ENCODE measurements at places on chromosomes 6 and 20.
A peak's percentile ranks its signal among the peaks of the same experiment; 100 is the strongest.

- no peak for DNase-seq
Measured at GRCh38 chr6:80690551-80691131, 584.2 kb downstream of the BCKDHB start.

GRCh38 chr20:50468378-50468798 is 41.8 kb upstream of the PTPN1 start:
- no peak for DNase-seq

- DNase-seq: peak; percentile 85
Measured at GRCh38 chr6:134295953-134296553, 21.9 kb downstream of the SGK1 start.

DNA sequence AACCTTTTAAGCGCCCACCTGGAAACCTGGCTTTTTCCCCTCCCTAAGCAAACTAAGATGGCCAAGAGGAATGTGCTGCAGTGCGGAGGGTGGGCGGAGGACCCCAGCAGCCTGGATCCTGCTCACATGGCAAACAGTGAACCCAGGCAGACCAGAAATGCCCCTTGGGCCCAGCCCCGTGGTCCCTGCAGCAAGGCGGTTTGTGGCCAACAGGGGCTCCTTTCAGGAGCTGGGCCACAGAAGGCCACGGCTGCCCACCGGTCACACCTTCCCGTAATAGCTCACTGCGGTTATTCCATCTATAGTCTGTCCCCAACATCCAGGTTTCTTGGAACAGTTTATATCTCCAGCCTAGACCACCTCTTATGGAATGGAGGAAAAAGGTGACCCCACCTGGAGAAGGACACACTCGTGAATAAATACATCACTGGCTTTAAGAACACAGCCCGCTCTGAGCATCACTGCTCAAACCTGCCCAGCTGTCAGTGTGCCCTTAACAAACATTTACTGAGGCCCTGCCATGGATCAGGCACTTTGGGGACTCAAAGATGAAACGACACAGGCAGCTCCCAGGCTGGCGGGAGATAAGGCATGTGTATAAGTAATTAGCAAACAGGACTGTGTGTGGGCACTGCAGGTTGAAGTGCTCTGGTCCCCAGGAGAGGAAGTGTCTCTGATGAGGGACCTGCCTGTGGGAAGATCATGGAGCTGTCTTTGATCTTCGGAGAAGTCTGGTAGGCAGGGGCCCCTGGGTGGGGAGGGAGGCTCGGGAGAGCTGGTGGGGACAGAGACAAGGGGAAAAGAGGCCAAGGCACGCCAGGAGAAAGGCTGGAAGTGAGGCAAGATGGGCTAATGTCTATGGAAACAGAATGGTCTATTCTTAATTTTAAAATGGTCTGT is 3.2 kb upstream of the TUBB1 start:
- no peak for DNase-seq

- DNase-seq: no peak
Measured at GRCh38 chr6:131747821-131748353, 37.1 kb upstream of the CTAGE9 start.

DNA sequence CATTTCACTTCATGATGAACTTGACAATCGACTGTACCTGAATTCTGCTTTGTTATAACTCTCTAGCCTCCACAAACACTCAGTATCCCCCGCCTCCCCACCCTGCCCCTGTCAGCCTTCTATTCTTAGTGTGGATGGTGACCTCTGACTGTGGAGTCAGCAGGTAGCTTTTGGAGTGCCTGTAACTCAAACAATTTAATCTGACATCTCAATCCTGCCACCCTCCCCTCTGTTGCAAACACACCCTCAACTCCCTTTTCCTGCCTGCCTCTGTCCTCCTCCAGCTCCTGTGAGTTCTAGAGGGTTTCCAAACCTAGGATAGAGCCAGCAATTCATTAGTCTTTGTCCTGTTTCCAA is 20.3 kb downstream of the DAAM2 start:
- no peak for DNase-seq

DNA sequence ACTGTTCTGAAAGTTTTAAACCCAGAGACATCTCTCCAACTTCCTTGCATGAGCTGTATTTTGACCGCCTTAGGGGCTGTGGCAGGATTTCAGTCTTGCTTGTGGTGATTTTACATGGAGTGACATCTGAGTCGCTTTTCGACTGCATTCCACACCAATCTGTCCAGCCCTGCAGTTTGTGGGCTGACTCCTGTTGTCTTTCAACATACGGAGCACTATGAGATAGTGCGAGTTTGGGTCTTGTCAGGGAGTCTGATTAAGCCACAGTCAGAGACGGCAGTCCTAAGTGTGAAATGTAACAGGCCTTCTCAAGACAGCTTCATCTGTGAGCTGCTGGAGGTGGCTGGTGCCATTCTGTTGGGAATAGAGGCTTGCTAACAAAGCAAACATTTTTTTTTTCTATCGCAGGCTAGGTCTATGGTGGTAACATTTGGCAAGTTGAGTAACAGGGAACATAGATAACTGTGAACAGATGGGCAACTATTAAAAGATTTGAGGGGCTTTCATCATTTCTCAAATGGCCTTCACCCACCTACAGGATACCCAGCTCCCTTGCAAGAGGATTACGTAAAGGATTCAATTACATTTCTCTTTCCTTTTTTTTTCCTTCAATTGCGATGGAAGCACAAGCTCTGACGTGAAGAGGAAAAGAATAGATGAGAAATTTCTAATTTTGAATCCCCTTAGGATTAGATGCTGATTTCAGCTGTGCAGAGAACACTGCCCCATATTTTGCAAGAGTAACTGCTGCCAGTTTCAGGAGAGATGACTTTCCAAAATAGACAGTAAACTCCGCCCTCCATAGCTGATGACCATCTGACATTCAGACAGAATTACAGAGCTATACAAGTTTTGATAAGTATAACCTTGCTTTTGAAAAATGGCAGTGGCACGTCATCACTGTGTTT is 25.1 kb downstream of the CAP2 start:
- DNase-seq: peak; percentile 95

GRCh38 chr6:16097382-16098171 is 31.3 kb upstream of the MYLIP start:
- no peak for DNase-seq

- DNase-seq: peak; percentile 74
Measured at GRCh38 chr6:161373905-161374451, 100.1 kb upstream of the AGPAT4 start.

- DNase-seq: no peak
Measured at GRCh38 chr20:23631981-23632710, 5.6 kb downstream of the CST3 start.

DNA sequence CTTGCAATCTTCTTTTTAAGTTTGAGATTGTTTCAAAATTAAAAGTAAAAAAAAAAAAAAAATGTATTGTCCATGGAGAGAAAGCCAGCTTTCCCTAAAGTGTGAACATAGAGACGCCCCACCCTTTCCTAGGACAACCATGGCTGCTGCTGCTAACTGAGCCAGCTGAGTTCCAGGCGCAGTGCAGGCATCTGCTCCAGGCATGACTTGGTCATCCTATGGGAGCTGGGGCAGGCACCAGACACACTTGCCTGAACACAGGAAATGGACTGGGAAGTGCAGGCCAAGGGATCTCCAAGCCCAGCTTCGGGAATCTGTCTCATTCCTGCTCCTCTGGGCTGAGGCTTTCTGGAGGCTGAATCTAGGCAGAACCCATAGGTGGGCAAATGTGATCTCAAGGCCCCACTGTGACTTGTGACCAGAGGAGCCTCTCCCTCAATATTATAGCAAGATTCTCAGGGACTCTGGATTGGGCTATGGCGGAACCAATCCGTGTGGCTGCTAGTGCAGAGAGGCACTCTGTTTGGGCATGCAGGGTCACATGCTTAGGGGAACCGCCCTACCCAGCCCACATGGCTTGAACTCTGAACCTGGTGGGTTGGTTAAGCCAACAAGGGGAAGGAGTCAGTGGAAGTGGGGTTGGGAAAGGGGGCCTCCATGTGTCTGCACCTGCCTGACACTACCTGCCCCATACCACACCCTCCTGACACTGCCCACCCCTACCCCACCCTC is 138.2 kb upstream of the CST7 start:
- no peak for DNase-seq

DNA sequence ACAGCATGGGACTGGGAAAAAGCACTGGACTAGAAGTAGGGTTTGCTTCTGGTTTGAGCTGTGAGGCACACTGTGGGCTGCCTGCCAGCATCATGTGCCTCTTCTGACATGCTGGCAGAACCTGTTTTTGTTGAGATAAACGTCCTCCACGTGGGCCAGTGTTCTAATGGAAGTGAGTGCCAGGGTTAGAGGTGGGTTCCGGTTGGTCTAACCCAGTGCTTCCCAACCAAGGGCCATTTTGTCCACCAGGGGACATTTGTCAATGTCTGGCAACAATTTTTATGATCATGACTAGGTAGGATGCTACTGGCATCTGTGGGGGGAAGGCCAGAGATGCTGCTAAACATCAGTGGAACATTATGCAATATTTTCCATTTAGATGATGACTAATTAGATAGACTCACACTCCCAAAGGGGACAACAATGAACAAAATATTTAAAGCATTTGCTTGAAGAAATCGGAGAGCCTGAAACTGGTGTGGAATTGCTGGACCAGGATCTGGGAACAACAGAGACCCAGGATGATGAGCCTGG is 7.8 kb upstream of the APMAP start:
- no peak for DNase-seq

DNA sequence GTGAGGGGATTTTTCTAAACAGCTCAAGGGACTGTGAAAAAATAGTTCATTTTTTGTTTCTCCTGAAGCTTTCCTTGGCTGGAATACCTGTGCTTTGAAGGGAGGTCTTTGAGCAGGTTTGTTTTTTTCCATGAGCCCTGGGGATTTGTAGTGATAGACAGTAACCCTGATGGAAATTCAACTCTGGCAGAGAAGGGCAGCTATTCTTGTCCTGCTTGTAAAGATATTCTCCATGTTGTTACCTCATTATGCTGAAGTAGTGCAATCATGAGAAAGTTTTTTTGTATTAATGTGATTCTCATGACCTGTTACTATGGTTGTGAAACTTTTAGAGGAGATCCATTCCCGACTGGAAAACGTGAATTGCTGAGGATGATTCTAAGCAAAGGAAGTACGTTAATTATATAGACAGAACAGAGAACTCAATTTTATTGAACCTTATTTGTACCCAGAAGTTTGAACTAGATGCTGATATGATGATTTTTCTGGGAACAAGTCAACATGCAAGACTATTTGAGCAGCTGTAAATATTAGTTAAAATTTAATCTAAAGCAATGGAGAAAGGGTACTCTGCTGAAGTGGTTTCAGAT is 12.5 kb downstream of the UTRN start:
- no peak for DNase-seq

DNA sequence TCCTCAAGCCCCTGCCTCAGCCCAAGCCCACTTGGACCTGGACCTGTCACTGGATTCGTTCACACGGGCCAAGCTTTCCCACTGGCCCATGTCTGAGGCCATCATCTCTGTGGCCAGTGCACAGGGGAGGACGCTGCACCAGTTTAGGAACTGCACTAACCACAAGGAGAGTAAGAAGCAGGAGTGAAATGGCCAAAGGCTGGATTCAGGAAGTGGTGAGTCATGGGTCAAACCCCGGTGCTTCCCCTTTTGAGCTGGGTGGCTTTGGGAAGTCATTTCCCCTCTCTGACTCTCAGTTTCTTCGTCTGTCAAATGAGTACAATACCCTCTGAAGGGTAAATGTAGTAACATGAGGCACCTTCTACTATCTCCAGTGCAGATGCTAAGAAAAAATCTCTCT is 87.9 kb downstream of the CD40 start:
- no peak for DNase-seq

- no peak for DNase-seq
Measured at GRCh38 chr6:2102316-2102883, 143.0 kb downstream of the GMDS start.

DNA sequence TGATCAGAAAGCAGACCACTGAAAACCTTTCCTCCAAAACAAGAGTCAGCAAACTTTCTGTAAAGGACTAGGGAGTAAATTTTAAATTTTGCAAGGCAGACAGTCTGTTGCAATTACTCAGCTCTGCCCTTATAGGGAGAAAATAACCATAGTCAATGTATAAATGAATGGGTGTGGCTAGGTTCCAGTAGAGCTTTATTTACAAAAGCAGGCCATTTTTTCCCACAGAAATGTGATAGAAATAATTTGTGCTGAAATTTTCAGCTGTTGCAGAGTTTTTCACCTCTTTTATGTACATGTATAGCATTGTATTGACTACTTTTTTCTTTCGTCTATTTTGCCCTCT is 7.7 kb downstream of the AMD1 start:
- DNase-seq: no peak

DNA sequence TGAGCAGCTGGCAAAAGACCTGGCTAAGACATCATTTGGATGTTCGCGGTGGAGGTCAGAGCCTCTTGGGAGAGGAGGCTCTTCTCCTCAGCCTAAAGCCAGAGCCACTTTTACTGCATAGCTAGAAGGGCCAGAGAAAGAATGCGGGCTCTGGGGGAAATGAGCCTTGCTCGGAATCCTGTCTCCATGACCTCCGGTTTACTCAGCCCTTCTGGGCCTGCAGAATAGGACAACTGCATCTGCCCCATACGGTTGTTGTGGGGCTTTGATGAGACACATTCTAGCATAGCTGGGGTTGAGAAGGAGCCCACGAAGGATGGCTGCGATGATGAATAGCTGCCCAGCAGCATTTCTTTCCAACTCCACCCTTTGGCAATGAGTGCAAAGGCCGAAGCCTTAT is 115.0 kb upstream of the SLC22A23 start:
- DNase-seq: no peak

- no peak for DNase-seq
Measured at GRCh38 chr6:169097381-169097959, 156.2 kb downstream of the THBS2 start.

- peak; percentile 14 for DNase-seq
Measured at GRCh38 chr20:9555781-9556180, 41.4 kb downstream of the LAMP5 start.

DNA sequence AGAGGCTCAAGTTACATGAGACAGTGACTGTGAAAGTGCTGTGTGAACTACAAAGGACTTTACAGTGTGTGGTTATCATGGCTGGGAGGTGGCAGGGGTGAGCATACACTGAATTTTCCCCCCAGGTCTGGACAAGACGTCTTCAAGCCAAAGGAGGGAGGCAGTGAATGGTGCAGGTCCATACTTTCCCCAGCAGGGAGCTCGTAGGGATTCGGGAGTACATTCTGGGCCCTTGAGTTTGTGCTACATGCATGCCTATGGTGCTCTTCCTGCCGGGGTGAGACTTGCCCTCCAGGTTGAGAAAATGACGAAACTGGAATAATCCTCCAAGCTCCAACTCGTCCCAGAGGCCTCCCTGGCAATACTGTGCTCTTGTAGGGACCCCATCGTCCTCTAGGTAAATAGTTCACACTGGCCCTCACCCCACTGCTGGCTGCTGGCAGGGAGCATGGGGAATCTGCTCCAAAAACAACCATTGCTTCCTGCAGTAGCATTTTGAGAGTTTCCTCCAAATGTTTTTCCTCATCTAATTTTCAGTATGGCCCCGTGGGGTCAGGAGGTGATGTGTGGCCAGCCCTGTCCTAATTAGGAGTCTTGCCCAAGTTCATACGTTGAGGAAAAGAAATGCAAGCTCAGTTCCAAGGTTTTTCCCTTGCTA is 57.6 kb downstream of the ZNF831 start:
- peak; percentile 71 for DNase-seq

GRCh38 chr6:2754911-2755310 is 4.2 kb upstream of the MYLK4 start:
- no peak for DNase-seq

- DNase-seq: no peak
Measured at GRCh38 chr6:165543781-165544180, 119.3 kb downstream of the PDE10A start.

Data from mesendoderm (in vitro differentiated cells).